ENCODE measurements at places on chromosomes 3 and 15. TPM values are rescaled to one million over a fixed set of nuclear protein-coding genes. Genes with fewer than 3 reads are reported as not detected.

MAP6D1 gene
- total RNA-seq, result 4.1 TPM

KCNAB1 gene
- total RNA-seq, result not detected

DNA sequence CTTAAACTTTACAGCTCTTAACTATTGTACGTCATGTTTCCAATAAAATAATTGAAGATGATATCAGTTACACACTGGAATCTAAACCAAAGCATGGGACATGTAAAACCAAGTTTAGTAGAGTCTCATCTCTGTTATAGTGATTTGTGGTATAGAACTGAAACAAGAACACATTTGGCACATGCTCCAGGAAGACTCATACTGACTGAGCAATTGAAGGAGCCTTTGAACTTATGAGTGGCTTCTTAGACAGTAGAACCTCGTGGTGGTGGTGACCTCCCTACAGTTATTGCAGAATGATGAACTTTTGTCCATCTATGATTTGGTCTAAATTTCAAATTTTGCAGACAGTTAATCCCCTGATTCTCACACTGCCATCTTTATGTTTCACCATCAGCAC lies 729.7 kb downstream of the ROBO1 start:
- no peak for DNase-seq

- DNase-seq, result no peak
These were observed 588.8 kb upstream of the BCHE start for GRCh38 chr3:166425900-166426611.

DNA sequence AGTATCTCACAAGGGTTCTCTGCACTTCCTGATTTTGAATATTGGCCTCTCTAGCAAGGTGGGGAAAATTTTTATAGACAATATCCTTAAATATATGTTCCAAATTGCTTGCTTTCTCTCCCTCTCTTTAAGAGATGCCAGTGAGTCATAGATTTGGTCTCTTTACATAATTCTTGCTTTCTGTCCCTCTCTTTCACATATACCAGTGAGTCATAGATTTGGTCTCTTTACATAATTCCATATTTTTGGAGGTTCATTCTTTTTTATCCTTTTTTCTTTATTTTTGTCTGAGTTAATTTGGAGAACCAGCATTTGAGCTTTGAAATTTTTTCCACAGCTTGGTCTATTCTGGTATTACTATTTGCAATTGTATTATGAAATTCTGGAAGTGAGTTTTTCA lies 77.7 kb upstream of the NUDT16 start:
- DNase-seq, result no peak

- no peak for DNase-seq
These were observed 2.4 kb downstream of the SIAH2 start for GRCh38 chr3:150760431-150761200.

- DNase-seq, result peak; percentile 31
These were observed 3.5 kb downstream of the PDE12 start for GRCh38 chr3:57559526-57559925.

GRCh38 chr3:43152649-43153048 lies 46.8 kb upstream of the POMGNT2 start:
- no peak for DNase-seq

Data from HFFc6 (cell line).